Omental fat pad (tissue), 4 donors: ENCODE measurements at places on chromosomes 12 and 14.
A peak's percentile ranks its signal among the peaks of the same experiment; 100 is the strongest.

- no peak for DNase-seq
Measured at GRCh38 chr14:104135121-104135903, 3.1 kb upstream of the KIF26A start.

DNA sequence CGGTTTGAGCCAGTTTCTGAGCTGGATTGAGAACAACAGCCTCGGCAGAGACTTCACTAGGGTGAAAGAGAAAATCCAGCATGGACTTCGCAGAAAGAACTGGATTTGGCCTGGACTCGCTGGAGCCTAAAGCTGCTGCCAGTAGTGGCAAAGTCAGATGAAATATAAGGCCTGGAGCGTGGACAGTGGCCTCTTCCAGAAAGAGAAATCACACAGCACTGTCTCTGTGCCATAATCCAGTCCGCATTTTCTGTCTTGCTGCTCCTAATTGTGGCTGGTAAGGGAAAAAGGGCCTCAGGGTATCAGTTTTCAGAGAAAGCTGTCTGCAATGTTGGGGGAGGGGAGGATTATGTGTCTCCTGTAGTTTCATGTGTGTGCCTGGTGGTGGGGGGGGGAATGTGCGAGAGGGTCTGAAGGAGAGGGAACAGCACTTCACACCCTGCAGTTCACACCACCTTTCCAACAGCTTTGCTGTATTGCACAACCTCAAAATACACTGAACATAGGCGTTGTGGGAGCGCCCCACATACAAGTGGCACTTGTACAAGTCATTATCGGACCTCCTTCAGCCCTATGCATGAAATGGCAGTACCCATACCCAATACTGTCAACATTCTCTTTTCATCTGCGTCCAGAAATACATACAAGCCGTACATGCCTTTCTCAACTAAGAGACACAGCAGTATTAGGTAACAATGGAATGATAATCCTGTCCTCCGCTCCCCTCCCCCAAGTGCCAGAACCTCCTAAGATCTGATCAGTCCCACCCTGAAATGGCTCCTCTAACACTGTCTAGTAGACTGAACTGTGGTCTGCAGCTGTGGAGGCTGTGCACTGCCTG lies 107.5 kb upstream of the ATF7IP start:
- peak; percentile 99 for DNase-seq

GRCh38 chr12:115097416-115097815 lies 413.4 kb upstream of the TBX3 start:
- DNase-seq = no peak

GRCh38 chr14:24670594-24670993 lies 36.6 kb upstream of the GZMB start:
- DNase-seq = no peak

DNA sequence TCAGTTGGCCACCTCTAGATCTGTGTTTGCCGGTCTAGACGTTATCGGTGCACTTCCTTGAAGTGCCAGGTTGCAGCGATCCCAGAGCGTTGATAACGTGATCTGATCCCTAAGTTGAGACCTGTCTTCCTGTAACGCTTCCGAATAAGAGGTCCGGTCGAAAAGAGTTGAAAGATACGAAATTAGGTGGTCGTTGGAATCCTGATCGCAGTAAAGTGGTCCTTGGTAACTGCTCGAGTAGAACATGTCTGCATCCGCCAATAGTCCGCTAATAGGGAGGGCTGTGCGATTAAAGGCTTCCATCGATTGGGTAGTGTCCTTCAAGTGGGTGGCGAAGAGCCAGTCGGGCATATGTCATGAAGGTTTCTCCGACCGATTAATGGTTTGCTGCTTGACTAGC lies 2.7 kb downstream of the SRSF5 start:
- no peak for DNase-seq

GRCh38 chr12:42281844-42282243 lies 43.8 kb upstream of the YAF2 start:
- no peak for DNase-seq

DNA sequence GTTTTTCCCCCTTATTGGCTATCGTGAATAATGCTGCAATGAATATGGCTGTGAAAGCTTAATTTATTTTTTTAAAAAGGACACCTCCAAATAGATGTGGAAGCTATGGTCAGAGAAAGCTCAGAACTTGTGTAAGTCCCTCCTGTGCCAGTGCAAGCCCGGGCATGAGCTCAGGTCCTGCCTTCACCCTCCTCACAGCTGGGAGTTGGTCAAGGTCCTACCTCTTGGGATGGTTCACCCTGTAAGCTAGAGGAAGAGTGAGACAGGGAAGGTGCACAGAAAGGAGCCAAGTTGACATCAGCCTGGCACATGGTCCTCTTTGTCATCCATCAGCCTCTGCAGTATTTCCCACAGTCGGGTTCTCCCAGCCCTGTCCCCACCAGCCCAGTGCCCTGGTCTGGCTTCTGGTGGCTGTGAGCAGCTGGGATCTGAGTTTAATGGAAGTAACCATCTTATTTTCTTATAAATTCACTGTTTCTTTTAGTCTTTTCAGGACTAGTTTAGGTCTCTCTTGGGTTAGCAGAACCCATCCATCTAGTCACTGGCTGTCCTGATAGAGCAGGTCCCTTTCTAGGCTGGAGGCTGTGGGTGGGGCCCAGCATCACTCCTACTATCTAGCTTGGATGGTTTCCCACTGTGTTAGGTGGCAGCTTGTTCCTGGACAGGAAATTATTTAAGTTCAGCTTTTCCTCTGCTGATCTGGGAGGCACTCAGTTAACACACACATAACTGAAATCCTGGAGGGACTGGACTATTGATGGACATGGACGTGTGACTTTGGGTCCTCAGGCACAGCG lies 11.8 kb upstream of the PLEKHG3 start:
- DNase-seq = no peak

GRCh38 chr12:27253347-27253746 lies 9.3 kb downstream of the STK38L start:
- no peak for DNase-seq

- DNase-seq = no peak
Measured at GRCh38 chr12:94994312-94994711, 9.2 kb downstream of the NDUFA12 start.

- no peak for DNase-seq
Measured at GRCh38 chr12:49762468-49762847, 21.1 kb downstream of the TMBIM6 start.

- no peak for DNase-seq
Measured at GRCh38 chr12:115375186-115375991, 691.4 kb upstream of the TBX3 start.

GRCh38 chr12:4943938-4944284 lies 34.2 kb downstream of the KCNA1 start:
- no peak for DNase-seq

DNA sequence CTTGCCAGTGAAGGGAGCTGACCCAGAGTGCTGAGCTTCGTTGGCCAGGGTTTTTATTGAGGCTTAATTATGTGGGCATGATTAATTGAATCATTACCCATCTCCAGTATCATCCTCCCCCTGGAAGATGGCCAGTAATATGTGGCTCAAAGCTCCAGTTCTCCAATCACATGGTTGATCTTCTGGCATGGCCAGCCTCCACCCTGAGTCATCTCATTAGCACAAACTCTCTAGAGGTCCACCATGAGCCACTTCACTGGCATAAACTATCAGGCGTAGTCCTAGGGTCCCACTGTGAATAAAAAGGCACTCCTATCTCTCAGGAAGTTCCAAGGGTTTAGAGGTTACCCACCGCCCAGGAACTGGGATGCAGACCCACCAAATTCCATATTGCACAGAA lies 135.0 kb downstream of the ANO6 start:
- no peak for DNase-seq

- no peak for DNase-seq
Measured at GRCh38 chr12:61574339-61574738, 685.9 kb upstream of the USP15 start.

- DNase-seq = no peak
Measured at GRCh38 chr12:72605975-72606374, 333.8 kb downstream of the TRHDE start.

- no peak for DNase-seq
Measured at GRCh38 chr12:95205685-95206084, 11.6 kb downstream of the FGD6 start.

- no peak for DNase-seq
Measured at GRCh38 chr12:92539110-92539749, 163.6 kb upstream of the PLEKHG7 start.

- no peak for DNase-seq
Measured at GRCh38 chr12:70719672-70720420, 82.6 kb upstream of the PTPRB start.

GRCh38 chr14:77502109-77502782 lies 3.6 kb upstream of the ISM2 start:
- DNase-seq = no peak

DNA sequence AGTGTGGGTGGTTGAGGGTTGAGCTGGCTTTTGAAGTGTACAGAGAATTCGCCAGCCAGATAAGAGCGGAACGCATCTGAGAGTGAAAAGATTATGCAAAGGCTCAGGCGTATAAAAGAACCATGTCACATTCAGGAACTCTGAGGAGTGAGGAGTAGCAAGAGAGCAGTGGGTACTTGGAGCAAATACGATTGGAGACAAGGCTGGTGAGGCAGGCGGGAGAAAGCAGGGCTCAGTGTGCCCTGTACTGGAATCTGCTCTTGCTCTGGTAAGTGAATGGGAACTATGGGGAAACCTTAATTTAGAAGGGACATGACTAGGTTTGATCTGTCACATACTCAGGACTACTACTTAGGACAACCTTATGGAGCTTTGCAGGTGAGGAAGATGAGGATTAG lies 87.0 kb downstream of the PTPRB start:
- DNase-seq = no peak

GRCh38 chr12:122944605-122945592 lies 21.4 kb downstream of the ABCB9 start:
- no peak for DNase-seq

DNA sequence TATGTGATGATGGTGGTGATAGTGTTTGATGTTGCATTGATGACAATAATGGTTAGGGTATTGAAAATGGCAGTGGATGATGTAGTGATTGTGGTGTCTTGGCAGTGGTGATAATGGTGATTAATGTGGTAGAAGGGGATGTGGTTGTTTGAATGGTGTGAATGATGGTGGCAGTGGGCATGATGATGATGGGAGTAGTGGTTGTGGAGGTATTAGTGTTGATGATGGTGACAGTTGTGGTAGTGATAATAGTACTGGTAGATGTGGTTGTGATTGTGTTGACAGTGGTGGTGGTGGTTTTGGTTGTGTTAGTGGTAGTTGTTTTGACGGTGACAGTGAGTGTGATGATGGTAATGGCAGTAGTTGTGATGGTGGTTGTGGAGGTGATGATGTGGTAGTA lies 1049.0 kb downstream of the VRK1 start:
- DNase-seq = no peak
